Hematopoietic multipotent progenitor cell treated with erythropoietin and hydrocortisone succinate and interleukin-3 and kit ligand, for 8 days (in vitro differentiated cells): ENCODE measurements at places on chromosomes 12 and 14.

DNA sequence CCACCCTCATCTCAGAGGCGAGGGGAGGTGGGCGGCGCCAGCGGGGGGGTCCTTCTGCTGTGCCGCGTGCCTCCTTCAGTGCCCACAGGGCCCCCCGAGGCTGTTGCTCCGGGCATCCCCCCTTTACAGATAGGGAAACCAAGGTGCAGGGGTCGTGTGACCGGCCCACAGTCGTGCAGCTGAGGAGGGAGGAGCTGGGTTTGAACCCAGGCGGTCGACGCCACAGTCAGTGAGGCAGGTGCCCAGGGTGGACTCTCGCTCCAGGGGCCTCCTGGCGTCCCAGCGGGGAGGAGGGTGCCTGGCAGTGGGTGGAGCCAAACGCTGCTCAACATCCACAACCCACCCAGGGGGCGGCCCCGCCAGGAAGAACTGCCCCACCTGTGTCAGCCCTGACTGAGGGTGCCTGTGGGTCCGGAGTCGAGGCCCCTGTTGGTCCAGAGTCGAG lies 8.6 kb downstream of the GALNT9 start:
- DNase-seq = no peak

- DNase-seq = no peak
Observed at GRCh38 chr14:101854366-101854765, 92.9 kb downstream of the PPP2R5C start.

DNA sequence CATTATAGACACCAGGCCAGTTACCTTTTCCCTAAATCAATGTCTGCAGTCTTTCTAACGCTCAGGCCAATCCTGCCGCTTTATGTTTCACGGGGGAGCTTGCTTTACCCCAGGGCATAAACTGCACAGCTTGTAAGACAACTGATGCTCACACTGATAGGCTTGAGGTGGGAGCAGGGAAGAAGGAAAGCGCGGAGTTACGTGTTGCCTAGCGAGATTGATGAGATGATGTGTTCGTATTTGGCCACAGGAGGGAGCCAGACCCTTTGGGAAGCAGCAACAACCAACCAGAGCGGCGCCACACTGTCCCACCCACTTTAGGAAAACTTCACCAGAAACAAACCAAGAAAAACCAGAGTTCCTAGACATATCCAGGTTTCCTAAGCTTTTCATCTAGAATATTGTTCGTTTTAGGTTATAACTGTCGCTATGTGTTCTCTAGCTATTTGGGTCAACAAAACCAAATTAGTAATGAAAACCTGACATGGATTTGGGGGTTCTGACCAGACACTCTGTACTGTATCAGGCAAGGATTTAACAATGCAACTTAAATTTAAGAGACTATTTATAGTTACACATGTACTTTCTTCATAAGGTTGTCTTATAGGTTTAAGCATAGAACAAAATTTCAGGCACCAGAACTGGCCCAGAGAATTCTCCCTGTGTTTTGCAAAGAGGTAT lies 2.4 kb downstream of the IL26 start:
- DNase-seq = peak; percentile 80

GRCh38 chr12:49671031-49671765 lies 36.0 kb downstream of the FMNL3 start:
- DNase-seq = peak; percentile 50

DNA sequence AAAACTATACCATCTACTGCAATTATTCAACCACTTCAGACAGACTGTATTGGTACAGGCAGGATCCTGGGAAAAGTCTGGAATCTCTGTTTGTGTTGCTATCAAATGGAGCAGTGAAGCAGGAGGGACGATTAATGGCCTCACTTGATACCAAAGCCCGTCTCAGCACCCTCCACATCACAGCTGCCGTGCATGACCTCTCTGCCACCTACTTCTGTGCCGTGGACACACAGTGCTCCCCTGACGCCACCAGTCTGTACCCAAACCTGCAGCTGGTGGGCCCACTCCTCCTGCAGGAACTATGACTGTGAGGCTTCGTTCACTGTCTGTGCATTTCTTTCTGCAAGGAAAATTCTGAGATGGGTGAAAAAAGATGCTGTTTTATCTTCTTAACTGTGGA lies 284.7 kb downstream of the DAD1 start:
- no peak for DNase-seq

GRCh38 chr14:60095781-60096450 lies 4.2 kb downstream of the PCNX4 start:
- DNase-seq = no peak

DNA sequence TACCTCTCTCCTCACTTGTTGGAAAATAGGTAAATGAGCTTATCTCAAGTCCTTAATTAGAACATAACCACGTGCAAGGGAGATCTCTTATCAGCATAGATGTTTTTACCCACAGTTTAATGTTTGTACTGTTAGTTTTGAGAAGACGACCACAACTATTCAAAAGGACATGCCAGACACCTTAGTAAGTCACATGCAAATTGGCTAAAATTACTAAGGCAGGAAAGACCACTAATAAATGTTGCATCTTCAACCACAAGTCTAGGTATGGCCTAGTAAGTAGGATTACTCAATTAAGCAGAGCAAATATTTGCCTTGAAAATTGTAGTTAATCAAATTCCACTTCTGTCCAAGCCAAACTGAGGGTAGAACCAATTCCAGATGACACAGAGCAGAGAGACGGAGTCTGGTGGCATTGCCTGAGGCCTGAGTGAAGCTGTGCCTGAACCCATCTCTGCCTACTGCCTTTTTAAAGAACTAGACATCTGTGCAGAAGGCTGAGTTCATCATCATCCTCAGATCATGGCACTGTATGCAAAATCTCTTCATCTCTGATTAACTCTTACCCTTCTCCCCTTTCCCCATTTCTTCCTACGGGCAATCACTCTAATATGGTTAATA lies 29.7 kb upstream of the CHST11 start:
- DNase-seq = no peak

GRCh38 chr12:81412940-81413339 lies 335.1 kb downstream of the ACSS3 start:
- DNase-seq = no peak

GRCh38 chr14:67420102-67420739 lies 8.3 kb upstream of the PLEK2 start:
- peak; percentile 76 for DNase-seq

GRCh38 chr12:14071833-14072232 lies 90.4 kb upstream of the GRIN2B start:
- no peak for DNase-seq

GRCh38 chr12:14417715-14418114 lies 52.2 kb downstream of the ATF7IP start:
- DNase-seq = peak; percentile 75

- no peak for DNase-seq
Observed at GRCh38 chr12:105967038-105967776, 171.5 kb downstream of the NUAK1 start.

GRCh38 chr14:98325761-98326160 lies 946.2 kb downstream of the BCL11B start:
- DNase-seq = no peak

DNA sequence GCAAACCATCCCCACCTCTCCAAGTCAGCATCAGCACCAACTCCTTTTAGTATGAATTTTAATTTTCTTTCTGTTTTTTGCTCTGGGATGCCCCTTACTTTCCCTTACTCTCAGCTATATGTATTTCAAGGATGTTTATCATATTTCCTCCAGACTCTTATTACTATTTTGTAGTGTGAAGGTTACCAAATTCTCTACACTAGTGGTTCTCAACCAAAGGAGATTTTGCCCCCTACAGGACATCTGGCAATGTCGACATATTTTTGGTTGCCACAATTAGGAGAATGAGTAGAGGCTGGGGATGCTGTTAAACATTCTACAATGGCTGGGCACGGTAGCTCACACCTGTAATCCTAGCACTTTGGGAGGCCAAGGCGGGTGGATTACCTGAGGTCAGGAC lies 29.1 kb upstream of the SOS2 start:
- peak; percentile 71 for DNase-seq

DNA sequence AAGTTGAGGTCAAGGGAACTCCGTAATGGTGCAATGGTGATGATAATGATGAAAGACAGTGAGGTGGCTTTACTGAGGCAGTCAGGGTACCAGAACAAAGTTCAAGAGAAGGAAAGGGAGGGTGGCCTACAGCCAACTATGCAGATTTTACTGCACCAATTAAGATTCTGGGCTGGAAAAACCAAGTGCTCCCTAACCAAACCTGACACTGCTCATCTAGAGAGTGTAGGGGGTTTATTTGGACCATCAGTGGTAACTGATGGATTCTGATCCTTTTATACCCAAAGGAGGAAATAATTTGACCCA lies 387 bp downstream of the LRRC9 start:
- DNase-seq = no peak

GRCh38 chr14:89397569-89398230 lies 19.3 kb downstream of the FOXN3 start:
- DNase-seq = no peak

DNA sequence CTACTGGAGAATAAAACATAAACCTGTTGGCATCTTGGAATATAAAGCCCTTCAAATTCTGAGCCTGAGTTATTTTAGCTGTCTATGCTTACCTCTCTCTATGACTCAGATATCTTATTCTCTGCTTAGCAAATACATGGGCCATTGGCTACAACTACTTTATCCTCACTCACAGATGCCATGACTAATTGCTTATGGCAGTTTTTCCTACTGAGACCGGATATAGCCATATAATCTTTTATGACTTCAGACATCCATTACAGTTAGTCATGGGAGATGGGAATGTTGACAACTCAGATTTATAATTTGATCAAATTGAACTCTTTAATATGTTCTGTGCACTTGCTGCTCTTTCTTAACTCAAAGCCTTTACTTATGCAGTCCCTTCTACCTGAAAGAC lies 502.4 kb upstream of the ATP2B1 start:
- no peak for DNase-seq

DNA sequence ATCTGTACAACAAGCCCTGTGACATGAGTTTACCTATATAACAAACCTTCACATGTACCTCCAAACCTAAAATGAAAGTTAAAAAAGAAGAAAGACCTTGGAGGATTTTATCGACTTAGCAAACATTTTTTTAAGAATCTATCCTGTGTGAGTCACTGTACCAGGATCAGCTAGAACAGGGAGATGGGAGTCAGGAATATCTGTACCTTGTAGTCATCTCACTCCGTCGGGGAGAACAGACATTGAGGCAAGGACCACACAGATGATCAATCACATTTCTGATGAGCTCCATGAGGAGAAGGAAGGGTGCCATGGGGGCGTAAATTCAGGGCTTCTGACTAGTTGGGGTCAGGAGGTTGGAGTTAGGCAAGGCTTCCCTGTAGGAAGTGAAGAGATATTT lies 310.6 kb downstream of the VRK1 start:
- DNase-seq = no peak

DNA sequence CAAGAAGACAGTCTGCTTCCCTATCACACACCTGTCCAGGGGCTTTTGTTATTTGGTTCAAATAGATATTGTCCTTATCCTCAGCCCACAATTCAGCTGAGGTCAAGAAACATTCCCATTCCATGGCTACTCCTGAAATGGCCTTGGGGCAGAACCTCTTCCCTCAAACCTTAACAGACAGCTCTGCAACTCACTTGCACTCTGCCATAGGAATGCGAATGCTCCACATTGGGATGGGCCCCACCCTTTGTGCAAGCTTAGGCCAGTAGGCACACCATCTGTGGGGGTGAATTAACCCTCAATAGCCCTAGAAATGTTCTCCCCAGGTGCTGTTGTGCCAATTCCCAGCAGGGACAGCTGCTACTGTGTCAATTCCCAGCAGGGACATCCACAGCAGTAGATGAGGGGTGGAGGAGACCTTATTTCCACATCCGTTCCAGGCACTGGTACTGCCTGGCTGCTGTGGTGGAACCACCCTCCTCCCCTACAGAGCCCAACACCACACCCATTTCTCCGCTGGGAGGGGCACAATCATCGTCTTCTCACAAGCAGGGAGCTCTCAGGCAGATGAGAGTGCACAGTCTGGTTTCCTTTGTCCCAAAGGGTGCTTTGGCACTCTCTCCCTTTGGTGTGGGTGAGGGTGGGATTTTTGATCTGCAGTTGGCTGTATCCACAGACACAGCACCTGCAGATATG lies 42.3 kb upstream of the GLIPR1 start:
- DNase-seq = no peak

DNA sequence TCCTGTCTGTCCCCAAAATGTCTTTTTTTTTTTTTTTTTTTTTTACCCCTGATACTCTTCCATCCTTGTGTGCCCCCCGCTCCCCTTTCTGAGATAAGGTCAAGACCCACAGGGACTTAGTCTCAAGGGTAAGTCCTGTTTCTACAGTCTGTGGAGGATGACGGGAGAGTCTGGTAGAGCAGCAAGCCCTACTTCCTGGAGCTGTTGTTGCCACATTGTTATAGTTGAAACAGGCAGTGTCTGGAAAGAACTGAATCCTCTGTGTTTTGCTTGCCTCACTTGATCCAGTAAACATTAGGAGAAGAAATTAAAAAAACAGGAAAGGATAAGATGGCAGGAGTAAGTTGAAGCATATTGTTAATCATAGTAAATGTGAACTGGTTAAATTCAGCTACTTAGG lies 45.5 kb downstream of the ZNF664 start:
- DNase-seq = no peak
